Colonic mucosa (tissue), 4 donors: ENCODE measurements at places on chromosomes 5 and 9.

DNA sequence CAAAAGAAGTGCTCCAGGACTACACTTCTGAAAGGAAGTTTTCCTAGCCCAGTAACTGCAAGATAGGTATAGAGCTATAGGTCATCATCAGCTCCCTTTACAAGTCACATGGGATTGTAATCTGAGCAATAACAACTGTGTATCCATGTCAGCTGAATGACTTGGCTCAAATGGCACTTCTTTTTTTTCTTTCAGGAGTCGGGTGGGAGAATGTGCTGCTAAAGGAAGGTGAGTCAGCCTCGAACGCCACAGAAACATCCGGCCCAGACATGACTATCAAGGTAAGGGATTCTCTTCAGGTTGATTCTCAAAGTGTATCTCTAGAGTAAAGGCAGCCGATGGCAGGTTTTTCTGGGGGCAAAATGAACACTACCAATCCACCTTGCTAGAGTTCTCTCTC lies 192.2 kb downstream of the C9orf152 start:
- no peak for DNase-seq

DNA sequence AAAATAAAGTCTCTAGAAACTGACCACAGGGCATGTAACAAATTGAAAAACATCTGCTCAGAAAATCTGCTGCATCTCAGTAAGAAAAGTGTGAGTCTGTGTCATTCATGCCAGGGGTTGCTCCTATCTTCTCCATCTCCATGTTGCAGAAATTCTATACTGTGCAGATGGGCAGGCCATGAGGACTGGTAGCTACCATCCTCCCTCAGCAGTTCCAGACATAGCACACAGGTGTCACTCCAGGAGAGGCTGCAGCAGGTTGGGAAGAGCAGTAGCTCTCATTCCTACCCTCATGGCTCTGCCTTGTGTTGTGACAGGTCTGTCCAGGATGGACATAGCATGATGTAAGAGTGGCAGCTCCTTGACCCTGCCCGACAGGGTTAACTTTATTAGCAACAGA lies 173.4 kb downstream of the NDUFS4 start:
- no peak for DNase-seq

- no peak for DNase-seq
Measured at GRCh38 chr5:104793031-104793754, 1230.6 kb upstream of the NUDT12 start.

DNA sequence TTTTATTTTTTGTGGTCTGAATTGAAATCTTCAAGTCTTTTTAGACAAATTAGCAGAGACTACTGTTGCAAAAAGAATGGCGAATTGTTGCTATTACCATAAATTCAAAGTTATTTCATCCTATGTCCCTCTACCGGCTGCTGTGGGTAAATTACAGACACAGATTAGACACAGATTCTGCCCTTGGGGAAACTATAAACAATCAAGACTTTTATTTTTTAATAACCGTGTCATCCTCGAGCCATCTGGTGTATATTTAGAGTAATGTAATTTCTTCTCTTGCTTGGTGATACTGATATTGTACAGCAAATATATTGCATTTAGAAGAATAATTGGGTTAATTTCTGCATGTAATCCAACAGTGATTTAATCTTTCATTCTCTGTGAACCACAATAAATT lies 228.0 kb upstream of the ADAMTSL1 start:
- DNase-seq = no peak
